ENCODE measurements at places on chromosomes 7 and 10.

GRCh38 chr10:89535171-89536012, at the start of gene SLC16A12:
TSS of gene SLC16A12 (minus strand) at chr10:89535594. CDS start at chr10:89462578, 73,016 bp downstream.
- DNase-seq: no peak

- no peak for DNase-seq
These were observed 851 bp downstream of the MKRN1 start for GRCh38 chr7:140478246-140479061.

- DNase-seq: no peak
These were observed 78.6 kb upstream of the SYPL1 start for GRCh38 chr7:106190589-106191330.

DNA sequence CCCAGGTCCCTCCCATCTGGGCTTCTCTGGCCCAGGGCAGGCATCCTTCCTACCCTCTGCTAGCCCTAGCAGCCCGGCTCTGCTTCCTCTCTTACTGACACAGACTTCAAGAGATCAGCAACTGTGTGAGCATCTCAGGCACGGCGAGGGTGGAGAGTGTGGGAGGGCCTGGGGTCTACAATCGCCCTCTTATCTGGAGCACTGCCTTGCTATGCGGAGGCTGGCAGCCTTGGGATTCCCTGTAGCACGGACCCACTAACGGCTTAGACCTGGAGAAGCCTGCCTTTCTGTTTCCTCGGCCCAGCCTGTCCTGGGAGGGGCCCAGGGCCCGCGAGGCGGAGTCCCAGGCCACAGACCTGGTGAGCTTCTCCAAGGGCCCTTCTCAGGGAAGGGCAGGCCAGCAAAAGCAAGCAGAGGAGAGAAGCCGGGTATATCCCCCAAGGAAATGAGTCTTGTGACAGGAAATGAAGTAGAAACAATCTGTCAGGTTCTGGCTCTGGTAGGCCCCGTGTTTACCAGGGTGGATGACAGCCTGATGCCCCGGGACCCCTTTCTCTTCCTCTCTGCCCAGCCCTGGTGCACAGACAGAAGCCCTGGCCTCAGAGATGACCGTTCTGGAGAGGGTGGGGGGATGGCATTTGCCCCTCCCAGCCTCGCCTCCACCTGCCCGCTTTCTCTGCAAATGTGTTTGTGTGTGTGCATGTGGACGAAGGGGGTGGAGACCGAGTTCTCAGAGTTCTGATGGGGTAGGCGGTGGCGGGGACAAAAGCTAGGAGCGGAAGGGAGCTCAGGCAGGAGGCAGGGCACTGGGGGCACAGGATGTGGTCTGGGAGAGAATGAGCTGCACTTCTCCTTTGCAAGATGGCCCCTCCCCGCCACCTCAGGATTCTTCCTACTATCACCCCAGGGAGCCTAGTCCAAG, 2.5 kb downstream of the LRCH4 start:
- peak; percentile 56 for DNase-seq

GRCh38 chr10:7306147-7306546, 104.7 kb downstream of the SFMBT2 start:
- no peak for DNase-seq

GRCh38 chr7:29330136-29330535, 135.6 kb downstream of the CHN2 start:
- DNase-seq: no peak

- DNase-seq: no peak
These were observed 41.9 kb downstream of the NPVF start for GRCh38 chr7:25186436-25186835.

- no peak for DNase-seq
These were observed 40.3 kb downstream of the CPVL start for GRCh38 chr7:29105752-29106668.

GRCh38 chr7:31061185-31061584, 9.1 kb downstream of the ADCYAP1R1 start:
- no peak for DNase-seq

DNA sequence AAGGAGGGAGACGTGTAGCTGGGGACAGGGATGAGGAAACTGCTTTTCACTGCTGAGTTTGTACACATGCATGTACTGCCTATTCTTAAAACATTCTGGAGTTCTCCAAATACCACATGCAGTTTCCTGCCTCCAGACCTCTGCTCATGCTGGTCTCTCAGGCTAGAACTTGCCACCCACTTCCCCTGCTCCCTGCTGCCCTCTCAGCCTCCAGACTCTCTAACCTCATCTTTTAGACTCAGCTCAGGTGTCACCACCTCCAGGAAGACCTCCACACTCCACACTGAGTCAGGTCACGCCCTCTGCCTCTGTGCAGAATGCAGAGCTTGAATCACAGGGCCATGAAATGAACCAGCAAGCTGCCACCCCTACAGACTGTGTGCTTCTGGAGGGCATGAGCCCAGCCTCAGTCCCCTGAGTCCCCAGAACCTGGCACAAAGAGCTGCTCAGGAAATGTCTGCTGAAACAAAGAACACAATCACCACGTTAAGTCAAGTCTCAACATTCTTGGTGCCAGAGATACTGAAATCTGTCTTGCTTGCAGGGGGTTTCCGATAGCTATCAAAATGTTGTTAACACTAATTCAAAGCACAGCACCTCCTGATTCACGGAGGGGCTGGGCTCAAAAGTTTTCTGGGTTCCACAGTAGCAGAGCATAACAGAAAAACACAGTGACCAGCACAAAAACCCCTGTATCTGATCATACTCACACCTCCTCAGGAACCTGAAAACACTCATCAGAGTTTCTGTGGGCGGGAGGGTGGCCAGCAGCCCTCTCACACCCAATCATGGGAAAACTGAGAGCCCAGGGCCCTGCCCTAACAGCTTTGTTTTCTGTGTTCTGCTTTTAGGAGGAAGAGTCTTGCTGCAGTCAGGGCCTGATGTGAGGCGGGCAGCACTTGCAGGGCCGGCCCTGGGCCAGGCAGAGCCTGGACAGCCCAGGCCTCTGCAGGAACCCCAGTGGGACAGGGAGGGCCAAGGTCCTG, 21.1 kb downstream of the FAM53B start:
- no peak for DNase-seq

GRCh38 chr10:127035827-127036226, 130.6 kb downstream of the DOCK1 start:
- DNase-seq: no peak

DNA sequence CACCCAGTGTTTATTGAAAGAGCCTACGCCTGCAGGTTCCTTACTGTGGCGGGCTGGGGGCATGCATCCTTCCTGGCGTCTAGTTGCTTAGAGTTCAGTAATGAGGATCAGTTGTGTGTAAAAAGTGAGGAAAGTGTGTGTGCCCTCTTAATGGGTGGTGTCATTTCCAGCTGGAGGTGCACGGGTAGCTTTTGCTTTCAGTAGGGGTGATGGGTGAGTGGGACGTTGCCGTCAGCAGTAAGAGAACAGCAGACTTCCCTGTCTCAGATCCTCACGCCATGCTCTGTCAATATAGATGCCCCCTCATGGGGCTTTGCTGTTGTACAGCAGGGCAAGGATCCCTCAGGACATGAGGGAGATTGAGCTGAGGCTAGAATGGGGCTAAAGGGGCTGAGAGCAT, 352.6 kb upstream of the GALNT17 start:
- no peak for DNase-seq

GRCh38 chr7:47557694-47558670, 23.9 kb downstream of the TNS3 start:
- DNase-seq: no peak

- DNase-seq: no peak
These were observed 55.5 kb downstream of the PLXNA4 start for GRCh38 chr7:132520591-132521280.

GRCh38 chr7:28933846-28934320, 24.2 kb downstream of the TRIL start:
- no peak for DNase-seq

DNA sequence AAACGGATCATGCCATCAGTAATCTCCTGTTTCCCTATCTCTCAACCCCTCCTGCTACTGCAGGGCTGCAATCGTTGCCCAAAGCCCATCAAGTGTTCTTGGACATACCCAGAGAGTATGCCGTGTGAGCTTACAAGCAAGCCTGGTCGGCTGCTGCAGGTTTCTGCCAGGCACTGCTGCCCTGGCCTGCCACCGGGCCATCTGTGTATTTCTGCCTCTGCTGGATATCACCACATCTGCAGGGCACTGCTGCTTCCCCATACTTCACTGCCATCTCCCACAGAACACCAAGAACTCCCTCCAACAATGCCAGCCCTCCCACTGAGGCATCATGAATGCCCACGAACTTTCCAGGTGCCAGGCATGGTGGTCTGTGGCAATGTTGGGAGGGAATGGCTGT, 138.2 kb upstream of the SORCS3 start:
- no peak for DNase-seq

- no peak for DNase-seq
These were observed 1.7 kb downstream of the MYL7 start for GRCh38 chr7:44139311-44140010.

GRCh38 chr10:61376908-61377368, 76.2 kb downstream of the TMEM26 start:
- DNase-seq: no peak

GRCh38 chr10:74953214-74953613, 126.8 kb downstream of the KAT6B start:
- no peak for DNase-seq

GRCh38 chr7:114759347-114760062, 162.4 kb upstream of the MDFIC start:
- no peak for DNase-seq

DNA sequence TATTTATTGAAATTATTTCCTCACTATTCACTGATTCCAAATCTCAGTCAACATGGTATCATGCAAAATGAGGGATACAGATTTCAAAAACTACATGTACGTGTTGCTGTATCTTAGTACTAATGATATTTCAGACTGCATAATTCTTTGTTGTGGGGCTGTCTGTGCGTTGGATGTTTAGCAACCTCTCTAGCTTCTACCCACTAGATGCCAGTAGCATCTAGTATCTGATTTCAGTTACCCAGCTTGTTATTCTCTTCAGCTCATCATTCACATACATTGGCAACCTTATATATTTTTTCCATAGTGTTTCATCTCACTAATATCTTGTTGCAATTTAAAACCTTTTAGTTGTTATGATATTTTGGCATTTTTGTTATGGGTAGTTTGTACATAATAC, 22.5 kb upstream of the WASL start:
- DNase-seq: no peak

DNA sequence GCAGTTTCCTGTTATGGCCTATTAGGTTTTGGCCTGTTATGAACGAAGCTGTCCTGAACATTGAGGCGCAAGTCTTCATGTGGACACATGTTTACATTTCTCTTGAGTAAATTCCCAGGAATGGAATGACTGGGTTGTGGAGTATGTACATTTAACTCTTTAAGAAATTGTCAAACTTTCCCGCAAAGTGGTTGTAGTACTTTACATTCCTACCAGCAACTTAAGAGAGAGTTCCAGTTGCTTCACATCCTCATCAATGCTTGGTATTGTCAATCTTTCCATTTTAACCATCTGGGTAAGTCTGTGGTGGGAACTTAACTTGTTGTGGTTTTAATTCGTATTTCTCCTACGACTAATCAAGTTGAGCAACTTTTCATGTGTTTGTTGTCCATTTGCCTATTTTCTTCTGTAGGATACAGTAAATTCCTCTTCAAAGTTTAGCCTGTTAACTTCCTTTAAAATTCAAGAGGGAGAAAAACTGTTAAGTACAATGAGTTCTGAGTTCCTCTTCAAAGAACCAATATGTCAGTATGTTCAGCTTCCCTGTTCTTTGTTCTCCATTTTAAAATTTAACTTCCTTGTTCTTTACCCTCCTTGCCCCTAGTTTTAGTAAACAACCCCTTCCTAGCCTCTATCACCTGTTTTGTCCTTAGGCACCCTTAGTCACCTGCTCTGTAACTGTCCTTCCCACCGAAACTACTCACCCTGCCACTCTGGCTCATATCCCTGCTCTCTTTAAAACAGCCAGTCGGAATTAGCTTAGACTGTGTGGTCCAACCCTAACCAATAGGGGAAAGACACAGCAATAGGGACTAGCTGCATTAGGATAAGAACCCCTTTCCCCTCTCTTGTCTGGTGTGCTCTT, 74.0 kb downstream of the FAM241B start:
- no peak for DNase-seq

DNA sequence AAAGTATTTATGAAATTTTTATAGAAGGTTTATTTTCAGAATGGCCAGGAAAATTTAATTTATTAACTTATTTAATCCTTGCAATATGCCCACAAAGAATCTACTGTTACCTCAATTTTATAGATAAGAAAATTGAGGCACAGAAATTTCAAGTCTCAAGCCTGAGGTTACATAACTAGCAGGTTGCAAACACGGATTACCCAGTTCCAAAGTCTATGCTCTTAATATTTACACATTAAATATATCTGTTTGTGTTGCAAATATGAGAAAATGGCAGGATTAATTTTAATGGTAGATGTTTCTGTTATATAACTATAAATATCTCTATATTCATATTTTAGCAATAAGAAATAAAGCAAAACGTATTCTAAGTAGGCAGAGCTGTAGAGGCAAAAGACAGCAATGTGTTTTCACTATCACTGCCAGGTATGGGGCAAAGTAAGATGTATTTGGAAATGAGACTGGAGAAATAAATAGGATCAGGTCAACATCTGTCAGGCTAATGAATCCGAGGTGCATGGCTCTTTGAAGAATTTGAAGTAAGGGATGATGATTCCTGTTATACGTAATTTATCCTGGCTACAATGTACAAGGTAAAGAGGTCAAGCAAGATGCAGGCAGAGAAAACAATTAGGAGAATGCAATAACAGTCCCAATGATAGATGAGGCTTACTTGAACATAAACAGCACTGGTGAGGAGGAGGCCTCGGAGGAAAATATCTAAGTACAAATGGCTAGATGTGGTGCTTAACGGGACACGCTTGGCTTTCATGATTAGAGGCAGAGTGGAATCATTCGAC, 354.1 kb upstream of the VSTM2A start:
- no peak for DNase-seq

DNA sequence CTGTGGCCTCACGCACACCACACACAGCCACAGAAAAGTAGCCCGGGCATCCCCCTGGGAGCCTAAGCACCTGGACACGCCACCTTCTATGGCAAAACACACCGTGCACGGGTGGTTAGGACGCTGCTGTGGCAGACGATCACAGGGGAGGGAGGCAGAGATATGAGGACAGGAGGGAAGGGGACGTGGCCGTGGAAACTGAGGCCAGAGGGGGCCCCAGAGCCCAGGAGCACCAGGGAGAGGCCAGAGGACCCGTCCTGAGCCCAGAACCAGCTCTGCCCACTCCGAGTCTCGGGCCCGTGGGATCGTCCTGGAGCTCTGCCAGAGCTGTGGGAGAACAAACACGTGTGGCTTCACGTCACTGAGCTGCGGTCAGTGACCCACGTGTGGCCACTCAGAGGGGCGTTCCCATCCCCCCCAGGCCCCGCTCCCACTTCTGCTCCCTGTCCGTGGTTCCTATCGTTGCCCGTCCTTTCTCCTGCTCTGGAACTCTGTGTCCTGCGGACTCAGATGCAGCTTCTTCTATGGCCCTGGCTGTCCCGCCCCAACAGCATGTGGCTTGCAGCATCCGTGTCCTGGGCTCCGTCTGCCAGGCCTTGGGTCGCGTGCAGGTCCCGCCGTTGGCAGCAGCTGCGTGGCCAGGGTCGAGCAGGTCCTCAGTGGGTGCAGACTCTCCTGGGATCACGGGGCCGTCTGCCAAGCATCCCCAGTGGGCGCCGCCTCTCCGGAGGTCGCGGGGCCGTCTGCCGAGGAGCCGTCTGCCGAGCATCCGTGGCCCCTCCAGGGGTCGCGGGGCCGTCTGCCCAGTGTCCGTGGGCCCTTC, 31.0 kb downstream of the GET4 start:
- no peak for DNase-seq
